GM04504 (cell line): ENCODE measurements at places on chromosomes 1 and 21.

DNA sequence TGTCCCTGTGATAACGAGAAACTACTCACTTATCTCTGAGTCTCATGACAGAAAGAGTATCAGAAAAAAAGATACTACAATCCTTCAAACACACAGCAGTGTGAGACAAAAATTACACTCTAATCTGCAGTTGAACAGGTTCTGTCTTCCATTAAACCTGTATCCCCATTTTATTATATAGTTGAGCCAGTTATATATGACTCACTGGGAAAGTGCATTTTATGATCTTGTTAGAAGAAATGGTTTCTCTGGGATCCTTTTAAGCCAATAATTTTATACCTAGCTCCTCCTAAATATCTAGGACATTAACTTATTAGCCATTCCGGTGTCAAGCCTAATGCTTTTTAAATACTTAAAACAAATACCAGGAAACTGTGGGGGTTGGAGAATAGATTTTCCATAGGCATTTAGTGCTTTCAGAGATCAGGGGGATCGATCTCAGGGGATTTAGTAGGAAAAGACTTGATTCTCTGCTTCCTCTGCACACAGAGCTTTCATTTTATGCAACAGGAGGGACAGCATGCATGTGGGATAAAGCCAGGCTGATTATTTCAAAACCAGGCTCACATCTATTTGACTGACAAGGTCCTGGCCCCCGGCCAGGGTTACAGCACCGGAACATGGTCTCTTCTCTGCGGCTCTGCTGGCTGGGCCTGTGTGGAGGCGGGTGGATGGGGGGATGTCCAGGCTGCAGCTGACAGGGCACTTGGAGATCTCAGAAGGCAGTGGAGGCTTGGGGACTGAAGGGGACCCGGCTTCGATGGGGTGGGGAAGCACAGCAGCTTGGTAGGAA lies 310.6 kb downstream of the DISC1 start:
- DNase-seq: no peak

DNA sequence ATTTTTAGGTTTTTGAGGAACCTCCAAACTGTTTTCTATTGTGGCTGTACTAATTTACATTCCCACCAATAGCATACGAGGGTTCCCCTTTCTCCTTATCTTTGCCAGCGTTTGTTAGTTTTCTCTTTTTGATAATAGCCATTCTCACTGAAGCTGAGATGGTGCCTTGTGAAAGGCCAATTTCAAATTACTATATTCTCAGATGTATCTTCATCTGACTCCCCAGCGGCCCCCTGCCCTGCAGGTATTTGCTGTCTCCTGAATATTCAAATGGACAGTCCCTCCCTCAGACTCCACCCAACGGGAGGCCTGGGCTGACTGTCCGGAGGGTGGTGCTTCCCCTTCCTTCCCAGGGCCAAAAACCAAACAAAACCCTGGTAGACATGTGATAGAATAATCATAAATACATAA lies 33.5 kb upstream of the TARBP1 start:
- DNase-seq: no peak

DNA sequence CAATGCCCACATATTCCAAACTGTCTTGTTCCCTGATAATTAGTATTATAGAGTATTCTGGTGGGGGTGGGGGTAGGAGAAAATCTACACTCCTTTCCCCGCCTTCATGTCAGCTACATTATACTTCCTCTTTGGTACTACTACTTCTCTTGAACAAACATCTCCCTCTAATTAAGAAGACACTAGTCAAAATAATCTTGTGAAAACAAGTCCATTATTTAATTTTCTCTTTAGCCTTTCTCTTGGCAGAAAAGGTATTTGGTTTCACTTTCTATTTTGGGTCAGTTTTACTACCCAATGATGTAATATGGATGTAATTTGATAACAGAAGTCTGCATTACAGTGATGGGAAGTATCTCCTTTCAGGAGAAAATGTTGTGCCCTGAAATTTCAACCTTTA lies 22.5 kb downstream of the NTMT2 start:
- peak; percentile 24 for DNase-seq

DNA sequence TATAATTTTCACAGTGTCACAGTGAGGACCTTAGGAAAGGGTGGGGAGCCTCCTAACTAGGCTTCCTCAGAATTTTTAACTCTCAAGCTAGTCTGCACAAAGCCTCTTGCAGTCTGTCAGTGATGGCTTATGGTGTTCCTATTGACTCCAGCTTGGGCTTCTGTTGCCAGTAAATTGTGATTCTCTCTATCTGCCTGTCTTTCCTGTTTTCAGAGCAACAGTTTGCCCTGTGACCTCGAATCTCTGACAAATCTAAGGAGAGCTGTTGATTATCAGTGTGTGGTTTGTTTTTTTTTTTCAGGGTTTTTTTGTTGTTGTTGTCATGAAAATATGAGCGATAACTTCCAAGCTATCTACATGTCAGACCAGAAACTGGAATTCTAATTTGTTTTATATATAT lies 423.2 kb upstream of the B3GALT2 start:
- no peak for DNase-seq

DNA sequence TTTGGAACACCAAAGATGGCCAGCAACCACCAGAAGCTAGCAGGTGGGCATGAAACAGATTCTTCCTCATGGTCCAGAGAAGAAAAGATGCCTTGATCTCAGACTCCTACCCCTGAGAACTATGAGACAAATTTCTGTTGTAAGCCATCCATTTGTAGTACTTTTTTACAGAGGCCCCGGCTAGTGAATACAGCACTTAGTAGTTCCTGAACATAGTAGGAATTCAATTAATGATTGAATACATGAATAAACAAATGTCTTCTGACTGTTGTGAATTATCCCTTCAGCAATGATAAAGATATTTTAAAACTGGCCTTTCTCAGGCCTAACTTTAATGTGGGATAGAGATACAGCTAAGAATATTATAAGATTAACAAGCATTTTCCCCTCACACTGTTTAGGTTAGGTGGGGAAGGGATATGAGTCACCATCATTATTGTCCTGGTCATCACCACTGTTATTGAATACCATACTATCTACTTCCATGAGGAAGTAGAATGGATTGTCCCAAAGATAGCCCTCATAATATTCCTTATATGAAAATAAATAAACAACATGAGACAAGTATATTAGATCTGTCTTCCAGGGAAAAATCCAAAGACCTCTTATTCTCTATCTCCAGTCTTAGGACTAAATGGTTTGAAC lies 51.4 kb downstream of the ADCY10 start:
- no peak for DNase-seq

GRCh38 chr1:64484651-64485050 lies 14.7 kb downstream of the CACHD1 start:
- DNase-seq: no peak

GRCh38 chr21:27825035-27825434 lies 858.1 kb upstream of the ADAMTS5 start:
- DNase-seq: no peak

DNA sequence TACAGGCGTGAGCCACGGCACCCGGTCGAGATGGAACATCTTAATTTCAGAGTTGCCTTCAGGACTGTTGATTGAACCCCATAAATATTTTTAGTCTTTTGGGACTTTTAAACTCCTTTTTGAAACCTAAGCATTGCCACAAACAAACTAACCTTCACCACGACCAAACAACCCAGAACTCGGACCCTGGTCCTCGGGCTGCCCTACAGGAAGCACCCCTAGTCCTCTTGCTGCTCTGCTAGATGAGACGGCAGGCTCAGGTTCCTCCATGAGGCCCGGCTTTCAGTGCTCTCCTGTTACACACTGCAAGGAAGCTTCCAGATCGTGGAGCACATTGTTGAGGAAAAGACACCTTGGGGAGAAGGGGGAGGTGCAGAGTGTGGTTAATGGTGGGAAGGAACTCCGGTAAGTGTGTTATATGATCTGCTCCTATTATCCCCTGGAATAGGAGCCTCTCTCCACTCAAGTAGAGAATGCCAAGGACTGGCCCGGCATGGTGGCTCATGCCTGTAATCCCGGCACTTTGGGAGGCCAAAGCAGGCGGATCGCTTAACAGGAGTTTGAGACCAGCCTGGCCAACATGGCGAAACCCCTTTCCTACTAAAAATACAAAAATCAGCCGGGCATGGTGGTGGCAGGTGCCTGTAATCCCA lies 5.7 kb downstream of the EPHX1 start:
- DNase-seq: no peak

GRCh38 chr1:117890452-117890851 lies 39.0 kb downstream of the GDAP2 start:
- no peak for DNase-seq

- DNase-seq: peak; percentile 78
These were observed 15.1 kb downstream of the SH2D2A start for GRCh38 chr1:156801409-156802121.

GRCh38 chr21:34029743-34030528 lies 43.4 kb upstream of the MRPS6 start:
- DNase-seq: peak; percentile 58

- no peak for DNase-seq
These were observed 216.8 kb downstream of the CTH start for GRCh38 chr1:70627910-70628309.

DNA sequence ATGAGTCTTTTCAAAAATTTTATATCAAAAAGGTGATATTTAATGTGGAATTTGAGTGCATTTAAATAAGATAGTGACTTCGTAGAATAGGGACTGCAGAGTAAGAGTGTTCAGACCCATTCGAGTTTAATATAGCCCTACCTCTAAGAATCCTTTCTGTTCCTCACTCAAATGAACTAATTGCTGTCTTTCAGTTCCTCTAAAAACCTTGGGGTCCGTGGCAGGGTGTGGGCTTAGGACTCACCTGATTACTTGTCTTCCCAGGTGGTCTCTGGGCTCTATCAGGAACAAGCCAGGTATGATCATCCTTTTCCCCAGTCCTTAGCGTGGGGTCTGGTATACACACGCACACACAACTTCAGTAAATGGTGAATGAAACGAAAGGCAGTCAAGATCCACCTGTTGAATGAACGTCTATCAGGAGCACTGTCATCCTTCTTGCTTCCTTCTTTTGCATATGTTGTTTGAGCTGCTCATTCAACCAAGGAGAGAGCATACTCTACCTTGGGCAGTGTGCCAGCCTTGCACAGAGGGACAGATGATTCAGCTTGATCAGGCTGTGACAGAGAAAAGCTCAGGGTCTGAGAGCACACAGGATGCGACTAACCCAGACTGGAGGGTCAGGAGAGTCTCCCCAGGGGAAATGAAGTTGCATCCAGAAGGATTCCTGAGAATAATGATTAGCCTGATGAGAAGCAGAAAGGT lies 1.2 kb upstream of the RNF11 start:
- DNase-seq: no peak

GRCh38 chr1:119046429-119046784 lies 58.3 kb upstream of the TBX15 start:
- DNase-seq: no peak

GRCh38 chr1:154967331-154967950 lies 3.1 kb downstream of the SHC1 start:
- DNase-seq: no peak

DNA sequence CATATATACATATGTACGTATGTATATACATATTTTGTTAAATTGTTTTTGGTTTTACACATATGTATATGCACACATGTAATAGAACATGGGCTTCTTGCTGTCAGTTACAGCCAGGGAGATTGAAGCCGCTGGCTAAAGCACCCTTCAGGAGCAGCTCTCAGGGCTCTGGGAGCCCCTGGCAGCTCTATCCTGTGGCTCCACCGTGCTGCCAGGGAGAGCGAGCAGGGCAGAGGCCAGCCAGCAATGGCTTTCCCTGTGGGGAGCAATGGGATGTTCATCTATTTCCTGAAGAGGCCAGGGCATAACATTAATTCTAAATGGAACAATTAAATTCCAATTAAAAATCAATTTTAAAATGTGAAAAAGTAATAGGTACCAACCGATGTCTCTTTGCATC lies 102.9 kb downstream of the PSMG1 start:
- DNase-seq: no peak

- no peak for DNase-seq
These were observed 184.5 kb upstream of the TMEM51 start for GRCh38 chr1:14969006-14969405.

GRCh38 chr1:203273206-203273868 lies 32.0 kb upstream of the BTG2 start:
- peak; percentile 40 for DNase-seq

- no peak for DNase-seq
These were observed 105.0 kb upstream of the SPAG17 start for GRCh38 chr1:118290046-118290445.

- DNase-seq: no peak
These were observed 198.4 kb upstream of the RGS18 start for GRCh38 chr1:191959856-191960255.

GRCh38 chr1:15709226-15709625 lies 25.1 kb downstream of the PLEKHM2 start:
- no peak for DNase-seq

DNA sequence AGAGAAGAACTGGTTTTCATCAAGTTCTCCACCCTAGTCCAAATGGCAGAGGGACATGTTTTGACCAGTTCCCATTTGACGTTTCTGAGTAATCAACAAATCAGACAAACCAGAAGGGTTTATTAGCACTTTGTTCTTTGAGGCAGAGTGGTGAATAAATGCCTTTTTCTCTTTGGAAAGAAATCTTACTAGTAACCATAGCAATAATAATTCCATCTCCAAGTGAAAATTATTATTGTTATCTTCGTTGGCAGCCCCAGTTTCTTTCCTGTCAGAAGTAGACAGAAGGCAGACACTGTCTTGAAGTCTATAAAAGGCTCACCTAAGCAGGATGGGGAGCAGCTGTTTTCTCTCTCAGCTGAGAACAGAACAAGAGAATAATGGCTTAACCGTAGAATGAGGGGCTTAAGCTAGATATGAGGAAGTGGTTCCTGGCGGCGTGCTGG lies 391.6 kb downstream of the PBX1 start:
- no peak for DNase-seq

- no peak for DNase-seq
These were observed 133.9 kb downstream of the LMX1A start for GRCh38 chr1:165222580-165222979.

GRCh38 chr1:241638099-241638682 lies 2.0 kb downstream of the CHML start:
- no peak for DNase-seq

DNA sequence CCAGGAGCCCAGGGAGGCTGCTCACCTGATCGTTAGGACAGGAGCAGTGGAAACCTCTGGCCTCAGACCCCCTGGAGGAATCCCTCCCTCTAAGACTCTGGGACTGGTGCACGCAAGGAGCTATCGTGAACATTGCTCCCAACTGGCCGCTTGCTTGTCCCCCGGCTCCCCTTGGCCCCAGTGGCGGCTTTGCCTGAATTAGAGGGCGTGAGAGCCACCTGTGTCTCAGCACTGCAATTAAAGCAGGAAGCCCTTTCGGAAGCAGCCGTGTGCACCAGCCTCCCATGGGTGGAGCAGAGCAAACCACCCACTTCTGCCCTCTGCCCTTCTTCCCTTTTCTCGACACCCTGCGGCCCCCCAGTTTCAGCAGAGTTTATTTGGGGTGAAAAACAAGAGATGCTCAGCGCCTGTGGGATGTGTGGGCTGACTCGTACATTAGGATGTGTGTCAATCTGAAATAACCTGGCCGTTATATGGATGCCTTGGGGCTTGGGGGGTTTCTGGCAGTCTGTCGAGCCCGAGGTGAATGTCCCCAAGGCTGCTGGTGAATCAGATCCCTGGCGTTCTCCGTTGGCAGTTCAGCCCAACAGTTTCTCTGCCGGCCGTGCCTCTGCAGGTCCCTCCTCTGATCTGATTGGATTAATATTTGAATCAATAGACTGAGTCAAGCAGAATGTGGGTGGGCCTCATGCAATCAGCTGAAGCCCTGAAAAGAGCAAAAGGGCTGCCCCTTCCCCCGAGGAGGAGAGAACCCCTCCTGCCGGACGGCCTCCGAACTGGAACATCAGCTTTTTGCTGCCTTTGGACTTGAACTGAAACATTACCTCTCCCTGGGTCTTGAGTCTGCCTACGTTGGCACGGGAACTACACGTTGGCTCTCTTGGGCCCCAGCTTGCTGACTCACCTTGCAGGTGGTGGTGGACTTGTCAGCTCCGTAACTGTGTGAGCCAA lies 7.3 kb upstream of the UMODL1 start:
- DNase-seq: no peak
